ENCODE measurements at places on chromosomes 3 and 15.
A peak's percentile ranks its signal among the peaks of the same experiment; 100 is the strongest.

GRCh38 chr3:55720614-55721013 is 233.5 kb upstream of the WNT5A start:
- DNase-seq = peak; percentile 76

DNA sequence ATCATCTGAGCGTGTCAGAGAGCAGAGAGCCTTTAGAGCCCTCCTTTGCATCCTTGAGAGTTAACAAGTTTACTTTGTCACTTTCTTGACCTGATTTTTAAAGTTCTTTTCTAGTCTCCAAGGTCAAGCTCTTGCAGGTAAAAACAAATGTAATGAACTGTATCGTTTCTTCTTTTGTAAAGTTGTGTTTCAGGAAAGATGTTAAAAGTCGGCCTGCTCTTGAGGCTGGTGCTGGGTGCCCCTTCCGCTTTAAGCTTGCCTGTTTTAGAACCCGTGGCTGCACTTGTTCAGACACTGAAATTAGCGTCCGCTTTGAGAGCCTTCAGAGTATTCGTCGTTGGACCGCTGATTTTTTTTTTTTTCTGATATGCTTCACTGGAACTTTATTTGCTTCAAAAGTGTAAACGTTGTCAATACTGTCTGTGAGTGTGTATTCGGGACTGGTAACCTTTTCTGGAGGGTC is 52.6 kb upstream of the ULK4 start:
- no peak for DNase-seq

- no peak for DNase-seq
Observed at GRCh38 chr3:147301781-147302180, 104.6 kb downstream of the ZIC4 start.

GRCh38 chr3:52554026-52554755 is 17.8 kb downstream of the UQCC5 start:
- no peak for DNase-seq

DNA sequence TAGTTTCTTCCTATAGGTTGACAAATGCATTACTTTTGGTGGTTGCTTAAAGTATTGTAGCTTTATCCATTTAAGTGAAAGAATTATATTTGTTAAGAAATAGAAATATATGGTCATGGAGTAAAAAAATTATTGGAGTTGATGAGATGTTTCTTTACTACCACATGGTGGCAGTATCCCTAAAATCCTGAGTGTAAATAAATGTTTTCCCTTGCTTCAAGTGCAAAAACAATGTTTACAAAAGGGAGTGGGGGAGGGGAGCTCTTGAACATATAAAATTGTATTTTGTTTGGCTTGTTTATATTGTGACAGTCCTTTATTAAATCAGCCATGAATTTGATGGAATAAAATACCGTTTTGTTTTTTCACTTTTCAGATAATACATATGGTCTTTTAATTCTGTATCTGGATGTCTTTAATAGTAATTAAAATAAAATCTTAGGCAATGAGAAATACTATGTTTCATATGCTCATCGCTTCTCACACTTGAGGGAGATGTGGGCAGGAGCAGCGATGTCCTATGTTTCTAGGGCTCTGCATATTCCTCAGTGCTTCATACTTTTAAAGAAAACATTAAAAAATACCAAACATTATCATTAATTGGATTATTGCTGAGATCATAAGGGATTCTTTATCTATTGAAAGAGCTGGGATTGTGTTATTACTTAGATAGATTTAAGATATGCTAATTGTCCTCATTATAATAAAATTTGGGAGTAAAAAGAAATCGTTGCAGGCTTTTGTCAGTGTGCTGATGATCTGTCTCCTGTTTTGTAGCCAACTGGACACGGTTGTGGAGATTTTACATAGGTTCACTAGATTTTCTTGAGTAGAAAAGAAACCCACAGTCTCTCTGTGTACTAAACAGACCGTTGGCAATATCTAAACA is 349.7 kb downstream of the TUSC7 start:
- peak; percentile 34 for DNase-seq

GRCh38 chr3:23723930-23724329 is 81.8 kb upstream of the UBE2E1 start:
- no peak for DNase-seq

DNA sequence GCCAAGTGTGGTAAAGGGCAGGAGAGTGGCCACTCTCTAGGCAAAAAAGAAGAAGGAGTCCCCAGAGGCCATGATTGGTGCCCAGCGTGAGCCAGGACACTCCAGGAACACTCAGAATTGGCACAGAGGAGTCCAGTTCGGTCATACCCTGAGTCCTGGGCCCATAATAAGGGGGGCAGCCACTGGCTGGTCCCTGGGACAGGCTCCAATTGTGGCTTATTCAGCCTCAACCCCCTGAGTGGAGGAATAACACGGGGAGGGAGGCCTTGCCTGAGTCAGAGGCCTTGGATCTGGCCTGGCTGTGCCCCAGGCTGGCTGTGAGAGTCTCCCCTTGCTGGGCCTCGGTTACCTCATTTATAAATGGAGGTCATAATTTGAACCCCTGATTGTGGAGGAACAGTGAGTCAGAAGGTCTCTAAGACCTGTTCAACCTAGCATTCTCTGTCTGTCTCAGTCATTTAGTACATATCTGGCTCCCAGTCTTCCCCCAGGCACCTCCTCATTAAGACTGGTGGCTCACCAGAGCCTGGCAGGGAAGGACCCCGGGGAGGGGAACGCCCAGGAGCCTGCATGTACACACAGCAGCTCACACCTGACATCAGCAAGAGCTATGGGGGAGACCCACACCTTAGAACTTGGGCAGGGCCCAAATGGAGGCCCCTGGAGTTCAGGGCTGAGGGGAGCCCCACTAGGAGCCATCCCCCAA is 95.9 kb upstream of the ATP2B2 start:
- no peak for DNase-seq

GRCh38 chr3:48187579-48188265 is 495 bp downstream of the CDC25A start:
- DNase-seq = no peak

DNA sequence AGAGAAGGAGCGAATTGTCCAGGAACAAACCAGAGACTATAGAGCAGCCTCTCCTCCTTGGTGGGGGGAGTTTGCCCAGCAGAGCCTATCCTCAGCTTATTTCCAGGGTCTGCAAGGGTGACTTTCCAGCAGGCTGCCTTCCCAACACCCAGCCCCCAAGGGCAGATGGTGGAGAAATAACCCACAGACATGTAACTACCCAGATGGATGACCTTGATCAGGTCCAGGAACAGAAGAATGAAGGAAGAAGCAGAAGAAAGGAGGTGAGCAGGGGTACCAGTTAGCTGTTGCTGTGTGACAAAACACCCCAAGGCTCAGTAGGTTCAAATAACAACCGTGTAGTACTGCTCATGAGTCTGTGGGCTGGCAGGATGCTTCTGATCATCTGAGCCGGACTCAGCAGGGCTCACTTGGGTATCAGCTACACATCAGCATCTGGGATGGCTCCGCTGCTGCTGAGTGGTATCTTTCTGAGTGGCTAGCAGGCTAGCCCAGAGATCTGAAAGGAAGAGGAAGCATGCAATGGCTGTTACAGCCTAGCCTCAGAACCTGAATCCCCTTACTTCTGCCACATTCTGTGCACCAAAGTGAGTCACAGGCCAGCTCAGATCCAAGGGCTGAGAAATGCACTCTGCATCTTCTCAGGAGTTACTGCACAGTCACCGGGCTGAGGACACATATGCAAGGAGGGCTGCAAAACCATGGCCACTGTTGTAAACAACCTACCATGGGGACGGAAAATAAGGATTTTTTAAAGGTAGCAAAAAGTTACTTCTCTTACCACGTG is 22.2 kb upstream of the TXNRD3 start:
- peak; percentile 14 for DNase-seq

DNA sequence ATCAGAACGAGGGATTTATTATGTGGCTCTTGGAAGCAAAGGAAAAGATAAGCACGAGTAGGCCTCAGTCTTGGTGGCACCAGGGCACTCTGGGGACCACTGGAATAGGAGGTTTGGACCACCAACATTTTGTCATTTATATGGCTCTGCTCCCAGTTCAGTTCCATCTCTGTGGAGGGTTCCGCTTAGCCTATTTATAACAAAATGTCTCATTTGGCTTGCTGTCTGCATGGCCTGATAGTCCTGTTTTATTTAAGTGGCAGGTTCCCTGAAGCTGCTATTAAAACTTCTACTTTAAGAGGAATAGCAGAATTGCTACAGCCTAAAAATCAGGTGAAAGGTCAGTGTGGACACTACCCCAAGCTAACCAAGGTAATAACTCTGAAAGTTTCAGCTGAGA is 27.2 kb downstream of the MAP2K5 start:
- no peak for DNase-seq

GRCh38 chr3:10319804-10320203 is 1.1 kb downstream of the SEC13 start:
- peak; percentile 37 for DNase-seq

- DNase-seq = no peak
Observed at GRCh38 chr15:69624155-69624520, 171.5 kb downstream of the RPLP1 start.

- no peak for DNase-seq
Observed at GRCh38 chr3:134823679-134824078, 28.6 kb downstream of the EPHB1 start.
